Osteocyte (in vitro differentiated cells): ENCODE measurements at places on chromosomes 7 and 10. TPM values are rescaled to one million over a fixed set of nuclear protein-coding genes. Genes with fewer than 3 reads are reported as not detected.
A peak's percentile ranks its signal among the peaks of the same experiment; 100 is the strongest.

GRCh38 chr10:5710859-5711258 is 26.2 kb downstream of the TASOR2 start:
- peak overlapping the region; percentile 31 for H3K4me3 ChIP-seq
- no peaks in the 10 kb centered on the region for H3K27me3 ChIP-seq
- H3K27ac ChIP-seq, result no peak overlapping the region
- H3K4me1 ChIP-seq, result peaks cover 28% of the 10 kb centered on the region
- H3K36me3 ChIP-seq, result no peaks in the 10 kb centered on the region

- H3K27ac ChIP-seq, result no peak overlapping the region
- H3K4me1 ChIP-seq, result peaks cover 12% of the 10 kb centered on the region
- no peak for DNase-seq
- H3K27me3 ChIP-seq, result no peaks in the 10 kb centered on the region
- H3K36me3 ChIP-seq, result no peaks in the 10 kb centered on the region
Measured at GRCh38 chr7:12694817-12695216, 7.4 kb downstream of the ARL4A start.

DNA sequence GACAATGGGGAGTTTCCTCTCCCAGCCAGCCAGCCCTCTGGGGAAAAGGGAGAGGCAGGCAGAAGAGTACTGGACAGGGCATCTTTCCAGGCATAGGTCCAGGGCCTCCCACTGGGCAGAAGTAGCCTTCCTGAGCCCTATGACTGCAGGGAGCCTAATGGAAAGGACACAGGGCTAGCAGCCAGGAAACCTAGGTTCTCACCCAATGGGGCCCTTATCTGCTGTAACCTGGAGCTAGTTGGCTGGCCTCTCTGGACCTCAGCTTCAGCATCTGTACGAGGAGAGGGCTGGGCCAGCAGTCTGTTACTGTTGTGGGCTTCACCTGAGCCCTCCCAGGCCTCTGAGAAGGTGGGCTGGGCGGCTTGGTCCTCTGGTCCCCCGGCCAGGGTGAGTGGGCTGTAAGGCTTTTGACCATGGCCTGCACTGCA is 22.4 kb downstream of the LDB3 start:
- H3K36me3 ChIP-seq, result no peaks in the 10 kb centered on the region
- H3K4me3 ChIP-seq, result no peak overlapping the region
- peaks cover 60% of the 10 kb centered on the region for H3K4me1 ChIP-seq

DNA sequence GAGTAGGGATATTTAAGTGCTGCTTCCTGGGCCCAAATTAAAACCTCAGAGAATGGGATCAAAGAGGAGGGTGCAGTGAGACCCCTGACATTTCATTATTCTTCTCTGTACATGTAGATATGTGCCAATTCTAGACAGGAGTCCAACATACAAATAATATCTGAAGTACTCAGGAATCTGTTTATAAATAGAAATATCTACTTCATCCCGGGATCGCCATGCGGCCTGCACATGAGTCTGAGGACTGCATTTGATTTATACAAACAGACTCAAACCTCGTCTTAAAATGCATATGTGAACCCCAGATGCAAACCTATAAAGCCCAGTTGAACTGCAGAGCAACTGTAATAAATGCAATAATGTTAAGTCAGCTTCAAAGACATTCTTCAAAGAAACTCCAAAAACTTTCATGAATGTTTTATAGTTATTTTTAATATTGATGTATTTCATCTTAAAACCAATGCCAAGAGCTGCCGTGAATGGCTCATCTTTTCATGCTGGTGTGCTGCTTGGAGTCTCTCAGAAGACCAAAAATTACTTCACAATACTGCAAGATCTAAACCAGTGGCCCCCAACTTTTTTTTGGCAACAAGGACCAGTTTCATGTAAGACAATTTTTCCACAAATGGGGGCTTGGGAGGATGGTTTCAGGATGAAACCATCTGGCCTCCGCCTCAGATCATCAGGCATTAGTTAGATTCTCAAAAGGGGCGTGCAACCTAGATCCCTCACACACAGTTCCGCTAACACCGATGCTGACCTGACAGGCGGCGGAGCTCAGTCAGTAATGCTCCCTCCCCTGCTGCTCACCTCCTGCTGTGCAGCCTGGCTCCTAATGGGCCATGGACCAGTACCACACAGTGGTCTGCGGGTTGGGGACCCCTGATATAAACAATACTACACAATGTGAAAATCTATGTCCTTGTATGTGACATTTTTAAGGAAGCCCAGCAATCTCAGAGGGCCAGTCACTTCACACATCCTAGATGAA is 166.9 kb downstream of the PARD3 start:
- no peaks in the 10 kb centered on the region for H3K27me3 ChIP-seq
- DNase-seq, result no peak
- no peak overlapping the region for H3K27ac ChIP-seq
- H3K4me1 ChIP-seq, result peaks cover 10% of the 10 kb centered on the region
- no peak overlapping the region for H3K4me3 ChIP-seq

GRCh38 chr7:48667407-48667806 is 256.9 kb upstream of the CDC14C start:
- no peak overlapping the region for H3K27ac ChIP-seq
- H3K36me3 ChIP-seq, result no peaks in the 10 kb centered on the region
- H3K4me1 ChIP-seq, result no peaks in the 10 kb centered on the region
- DNase-seq, result no peak
- no peaks in the 10 kb centered on the region for H3K27me3 ChIP-seq
- no peak overlapping the region for H3K4me3 ChIP-seq

GRCh38 chr10:108005627-108006026 is 841.1 kb upstream of the SORCS1 start:
- no peak overlapping the region for H3K4me3 ChIP-seq
- H3K36me3 ChIP-seq, result no peaks in the 10 kb centered on the region
- H3K4me1 ChIP-seq, result no peaks in the 10 kb centered on the region
- H3K27me3 ChIP-seq, result no peaks in the 10 kb centered on the region

GRCh38 chr7:101804088-101804963 is 13.1 kb upstream of the CUX1 start:
- no peak overlapping the region for H3K27ac ChIP-seq
- no peaks in the 10 kb centered on the region for H3K4me1 ChIP-seq
- no peaks in the 10 kb centered on the region for H3K36me3 ChIP-seq
- H3K4me3 ChIP-seq, result no peak overlapping the region

- H3K27me3 ChIP-seq, result no peaks in the 10 kb centered on the region
- peaks cover 2% of the 10 kb centered on the region for H3K36me3 ChIP-seq
- peaks cover 26% of the 10 kb centered on the region for H3K4me1 ChIP-seq
Measured at GRCh38 chr10:985361-985760, 2.9 kb upstream of the GTPBP4 start.

GRCh38 chr10:118584181-118584954 is 11.1 kb downstream of the PRLHR start:
- no peak overlapping the region for H3K27ac ChIP-seq
- H3K4me1 ChIP-seq, result no peaks in the 10 kb centered on the region
- H3K27me3 ChIP-seq, result peaks cover 6% of the 10 kb centered on the region
- DNase-seq, result peak; percentile 21

- no peak for DNase-seq
- H3K4me1 ChIP-seq, result peaks cover 34% of the 10 kb centered on the region
- H3K36me3 ChIP-seq, result peaks cover 2% of the 10 kb centered on the region
- H3K4me3 ChIP-seq, result no peak overlapping the region
- peaks cover 2% of the 10 kb centered on the region for H3K27me3 ChIP-seq
- H3K27ac ChIP-seq, result peak overlapping the region; percentile 53
Measured at GRCh38 chr7:19519443-19520021, 189.3 kb downstream of the POLR1F start.

DNA sequence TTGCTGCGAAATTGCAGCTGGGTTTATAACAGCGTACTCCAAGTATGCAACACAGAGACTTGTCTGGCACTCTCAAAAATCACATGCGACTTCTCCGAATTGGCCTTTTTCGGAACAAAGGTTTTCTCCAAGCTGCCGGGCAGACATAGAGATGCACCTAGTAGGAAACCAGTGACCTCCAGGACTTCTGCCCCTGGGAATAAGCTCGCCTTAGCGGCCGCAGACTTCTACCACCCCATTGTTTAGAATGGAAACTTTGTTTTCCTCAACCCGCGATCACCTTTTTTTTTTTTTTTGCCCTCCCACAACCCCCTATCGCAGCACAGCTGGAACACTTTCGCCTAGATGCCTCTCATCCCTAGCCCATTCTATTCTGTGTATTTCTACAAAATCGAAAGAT is 4.9 kb upstream of the HOXA10 start:
- no peak overlapping the region for H3K4me3 ChIP-seq
- no peak for DNase-seq
- peaks cover 85% of the 10 kb centered on the region for H3K27me3 ChIP-seq
- no peak overlapping the region for H3K27ac ChIP-seq
- H3K4me1 ChIP-seq, result peaks cover 13% of the 10 kb centered on the region

Gene SCD
- total RNA-seq, result 77.9 and 81.4 TPM in 2 replicates

Gene KLF14
- total RNA-seq, result not detected in 2 replicates

Gene CDC14C
- total RNA-seq, result not detected in 2 replicates

Gene MRLN
- not detected in 2 replicates for total RNA-seq
